ENCODE measurements at places on chromosomes 2 and 18. TPM values are rescaled to one million over a fixed set of nuclear protein-coding genes. Genes with fewer than 3 reads are reported as not detected.

LRRTM4 gene
- total RNA-seq: not detected

DNA sequence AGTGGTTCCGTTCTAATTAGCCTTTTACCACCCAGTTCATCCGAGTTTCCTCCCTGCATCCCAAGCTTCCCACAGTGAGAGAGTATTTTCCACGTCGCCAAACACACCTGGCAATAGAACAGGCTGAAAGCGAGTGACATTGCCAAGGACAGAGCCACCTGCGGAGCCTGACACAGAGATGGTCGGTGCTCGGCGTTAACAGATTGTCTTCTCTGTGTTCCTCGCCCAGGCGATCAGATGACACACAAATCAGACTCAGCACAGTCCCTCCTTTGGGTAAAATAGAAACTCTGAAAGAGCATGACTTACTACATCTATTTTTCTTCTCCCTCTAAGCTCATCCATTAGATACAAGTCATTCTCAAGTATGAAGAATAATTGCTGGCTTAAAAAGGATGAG is 107.7 kb downstream of the CD226 start:
- DNase-seq: no peak

MAB21L4 gene
- not detected for total RNA-seq

DNA sequence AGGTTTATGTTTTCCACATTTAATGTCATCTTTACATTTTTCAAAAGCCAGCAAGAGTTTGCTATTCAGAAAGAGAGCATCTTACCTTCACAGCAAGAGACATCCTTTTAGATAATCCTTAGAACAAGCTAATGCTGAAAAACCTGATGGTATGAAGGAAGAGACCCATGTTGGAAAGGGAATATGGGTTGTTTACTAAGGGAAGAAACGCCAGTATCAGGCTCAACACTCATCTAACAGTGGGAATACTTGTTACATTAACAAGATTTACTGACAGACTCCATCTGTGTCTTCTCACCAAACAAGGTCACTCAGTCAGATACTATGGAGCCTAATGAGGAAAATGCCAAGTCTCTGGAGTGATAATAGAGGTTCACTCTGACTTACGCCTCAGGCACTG is 1474.1 kb upstream of the SLC39A10 start:
- no peak for DNase-seq

GRCh38 chr18:58863539-58864145 is 1.0 kb upstream of the ZNF532 start:
- peak; percentile 50 for DNase-seq

STEAP3 gene
- 0.17 TPM for total RNA-seq

DNA sequence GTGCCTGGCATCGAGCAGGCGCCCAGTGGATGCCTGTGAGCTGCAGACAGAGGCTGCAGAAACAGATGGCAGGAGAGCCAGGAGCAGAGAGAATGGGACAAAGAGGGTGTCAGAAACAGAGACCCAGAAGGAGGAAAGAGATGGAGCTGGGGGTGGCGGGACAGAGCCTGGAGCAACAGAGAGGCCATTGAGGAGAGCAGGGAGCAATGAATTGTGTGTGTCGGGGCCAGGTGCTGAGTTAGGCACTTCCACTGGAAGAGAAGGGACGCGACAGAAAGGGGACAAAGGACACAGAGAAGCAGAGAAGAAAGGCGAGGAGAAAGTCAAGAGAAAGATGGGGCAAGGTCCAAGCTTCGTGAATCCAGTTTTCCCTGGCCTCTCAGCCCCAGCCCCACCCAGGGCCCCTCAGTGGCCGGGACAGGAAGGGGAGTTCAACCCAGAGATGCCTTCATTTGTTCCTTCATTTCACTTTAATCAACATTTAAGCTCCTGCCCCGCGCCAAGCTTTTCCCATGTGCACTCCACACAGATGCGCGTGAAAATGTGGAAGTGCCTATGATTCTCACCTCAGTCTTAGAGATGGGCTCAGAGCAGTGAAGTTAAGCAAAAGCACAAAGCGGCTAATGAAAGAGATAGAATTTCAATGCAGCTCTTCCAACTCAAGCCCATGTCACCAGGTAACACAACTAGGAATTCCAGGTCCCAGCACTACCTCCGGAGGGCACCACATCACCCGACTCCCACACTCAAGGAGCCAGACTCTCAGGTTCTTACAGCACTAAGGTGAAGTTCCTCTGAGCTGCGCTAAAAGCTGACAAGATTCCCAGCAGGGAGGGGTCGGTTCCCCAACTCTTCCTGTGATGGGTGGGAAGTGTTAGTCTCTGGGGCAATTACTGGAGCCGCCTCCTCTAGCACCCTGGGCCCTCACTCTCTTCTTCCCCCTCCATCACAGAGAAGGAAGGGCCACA is 55.1 kb downstream of the TNS1 start:
- DNase-seq: no peak

RIT2 gene
- not detected for total RNA-seq

GRCh38 chr2:168180914-168181313 is 66.5 kb downstream of the STK39 start:
- DNase-seq: no peak

STON1 gene
- 2.8 TPM for total RNA-seq

VSNL1 gene
- not detected for total RNA-seq

DNA sequence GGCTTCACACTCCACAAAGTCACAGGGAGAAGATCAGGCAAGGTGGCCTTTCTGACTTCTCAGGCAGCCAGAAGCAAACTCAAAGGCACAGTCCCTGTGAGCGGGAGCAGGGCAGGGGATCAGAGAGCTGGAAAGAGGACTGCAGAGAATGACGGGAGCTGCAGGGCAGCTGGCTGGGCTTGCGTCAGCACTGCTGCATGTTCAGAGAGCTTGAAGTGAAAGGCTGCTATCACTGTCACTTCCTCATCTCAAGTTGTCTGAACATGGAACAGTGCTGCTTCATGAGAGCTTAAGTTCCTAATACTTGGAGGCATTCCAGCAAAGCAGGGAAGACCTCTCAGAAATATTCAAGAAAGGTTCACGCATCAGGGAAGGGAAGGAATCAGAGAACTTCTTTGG is 20.4 kb downstream of the TGFBRAP1 start:
- DNase-seq: no peak

DNA sequence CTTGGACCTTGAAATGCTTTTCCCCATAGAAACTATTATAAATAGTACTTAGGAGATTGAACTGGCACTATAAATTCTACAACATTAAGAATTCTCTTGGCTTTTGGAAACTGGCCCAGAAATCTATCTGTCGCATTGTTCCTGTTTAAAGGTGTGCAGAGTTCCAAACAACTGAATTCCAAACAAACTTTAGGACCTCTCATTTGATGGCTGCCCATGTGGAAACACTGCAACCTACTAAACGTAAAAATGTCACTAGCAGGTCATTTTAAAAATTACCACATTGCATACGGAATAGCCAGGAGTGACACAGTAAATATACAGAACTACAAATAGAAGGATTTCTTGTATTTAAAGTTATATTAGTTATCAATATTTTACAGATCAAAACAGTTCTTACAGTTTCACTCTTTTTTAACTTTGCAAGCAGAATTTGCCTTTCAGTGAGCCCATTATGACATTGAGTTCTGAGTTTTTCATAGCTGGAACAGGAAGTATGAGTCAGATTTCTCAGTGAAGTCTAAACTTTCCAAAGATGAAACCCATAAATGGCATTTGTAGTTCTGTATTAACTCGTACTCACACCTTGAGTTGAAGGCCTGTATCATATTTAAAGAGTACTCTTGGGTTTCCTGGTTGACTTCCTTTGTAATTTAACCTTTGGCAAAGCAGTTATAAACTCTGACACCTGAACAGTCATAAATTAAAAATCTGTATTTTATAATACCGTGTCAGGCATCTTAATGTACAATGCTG is 142.3 kb upstream of the BOD1L2 start:
- no peak for DNase-seq

- DNase-seq: no peak
Measured at GRCh38 chr18:24660956-24661355, 200.5 kb downstream of the HRH4 start.

ADAM23 gene
- 2.4 TPM for total RNA-seq

SLC9A4 gene
- total RNA-seq: 0.14 TPM

STPG4 gene
- total RNA-seq: not detected
